Keratinocyte (primary cell): ENCODE measurements at places on chromosomes 1 and 21. TPM values are rescaled to one million over a fixed set of nuclear protein-coding genes. Genes with fewer than 3 reads are reported as not detected.

- H3K4me3 ChIP-seq: no peak overlapping the region
- peaks cover 41% of the 10 kb centered on the region for H3K36me3 ChIP-seq
- no peak overlapping the region for H3K27ac ChIP-seq
- H3K4me1 ChIP-seq: peaks cover 8% of the 10 kb centered on the region
- no peaks in the 10 kb centered on the region for H3K27me3 ChIP-seq
Measured at GRCh38 chr1:39258146-39258924, 53.8 kb downstream of the MACF1 start.

- peaks cover 6% of the 10 kb centered on the region for H3K27me3 ChIP-seq
- H3K4me1 ChIP-seq: no peaks in the 10 kb centered on the region
- no peak overlapping the region for H3K4me3 ChIP-seq
- no peaks in the 10 kb centered on the region for H3K36me3 ChIP-seq
- H3K27ac ChIP-seq: no peak overlapping the region
Measured at GRCh38 chr1:229396585-229397206, 37.2 kb downstream of the ACTA1 start.

DNA sequence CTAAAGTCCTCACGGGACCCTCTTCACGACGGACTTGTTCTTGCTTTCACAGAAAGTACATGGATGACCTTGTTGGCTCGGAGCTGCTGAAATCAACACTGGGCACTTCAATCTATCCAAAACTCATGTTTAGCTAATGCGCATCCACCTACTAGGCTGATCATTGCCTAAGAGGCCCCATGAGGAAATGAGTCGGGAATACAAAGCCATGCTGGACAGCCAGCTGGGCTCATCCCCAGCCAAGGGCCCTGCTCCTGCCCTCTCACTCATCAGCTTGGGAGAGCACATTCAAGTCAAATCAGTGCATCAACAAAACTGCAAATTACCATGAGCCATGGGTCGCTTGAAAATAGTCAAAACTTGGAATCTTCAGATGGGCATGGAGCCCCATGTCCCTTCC lies 14.8 kb upstream of the HEYL start:
- peaks cover 8% of the 10 kb centered on the region for H3K4me1 ChIP-seq
- no peak for DNase-seq
- H3K27ac ChIP-seq: no peak overlapping the region
- H3K27me3 ChIP-seq: no peaks in the 10 kb centered on the region

DNA sequence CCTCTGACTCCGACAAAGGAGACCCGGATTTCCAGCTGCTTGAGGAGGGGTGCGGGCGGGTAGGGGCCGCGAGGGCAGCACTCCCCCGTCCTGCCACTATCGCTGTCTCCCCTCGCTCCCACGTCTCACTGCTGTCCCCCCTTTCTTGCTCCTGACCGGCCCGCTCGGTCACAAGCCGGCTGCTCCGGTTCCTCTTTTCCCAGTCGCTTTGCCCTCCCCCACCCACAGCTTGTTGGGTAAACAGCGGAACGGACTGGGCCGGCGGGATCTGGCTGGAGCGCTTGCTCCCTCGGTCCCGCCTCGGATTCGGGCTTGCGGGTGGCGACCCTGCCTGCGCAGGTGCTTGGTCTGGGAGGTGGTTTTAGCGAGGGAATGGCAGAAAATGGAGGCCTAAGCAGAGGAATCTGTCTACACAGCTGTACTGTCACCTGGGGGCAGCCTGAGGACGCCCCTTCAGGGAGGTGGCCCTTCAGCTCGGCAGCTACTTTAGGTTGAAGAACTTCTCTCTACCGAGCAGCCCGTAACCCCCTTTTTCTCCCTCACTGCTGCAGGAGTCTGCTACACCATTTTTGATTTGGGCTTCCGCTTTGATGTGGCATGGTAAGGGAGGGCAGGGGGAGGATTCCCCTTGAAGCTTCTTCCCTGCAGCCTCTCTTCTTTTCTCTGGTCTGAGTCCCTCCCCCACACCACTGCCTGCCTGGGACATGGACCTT lies 645 bp downstream of the ATP6V0B start:
- H3K4me1 ChIP-seq: peaks cover 45% of the 10 kb centered on the region
- DNase-seq: no peak
- H3K36me3 ChIP-seq: peaks cover 30% of the 10 kb centered on the region

DNA sequence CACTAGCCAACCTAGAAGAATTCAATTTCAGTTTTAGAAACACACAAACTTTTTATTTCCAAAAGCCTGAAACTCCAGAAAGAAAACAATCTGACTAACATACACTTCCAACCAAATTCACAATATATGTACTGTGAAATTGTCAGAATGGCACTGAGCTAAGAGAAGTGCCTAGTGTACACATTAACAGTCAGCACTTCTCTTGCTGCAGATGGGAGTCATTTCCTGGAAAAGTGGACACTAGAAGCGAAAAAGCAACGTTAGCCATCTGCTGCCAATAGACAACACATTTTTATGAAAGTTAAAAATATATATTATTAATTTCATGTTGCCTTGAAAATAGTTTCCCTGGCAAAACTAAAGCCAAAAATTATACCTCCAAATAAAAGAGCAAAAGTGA lies 66.1 kb downstream of the EPS15 start:
- H3K4me1 ChIP-seq: no peaks in the 10 kb centered on the region
- no peak overlapping the region for H3K4me3 ChIP-seq
- peaks cover 1% of the 10 kb centered on the region for H3K36me3 ChIP-seq
- H3K27me3 ChIP-seq: no peaks in the 10 kb centered on the region

DNA sequence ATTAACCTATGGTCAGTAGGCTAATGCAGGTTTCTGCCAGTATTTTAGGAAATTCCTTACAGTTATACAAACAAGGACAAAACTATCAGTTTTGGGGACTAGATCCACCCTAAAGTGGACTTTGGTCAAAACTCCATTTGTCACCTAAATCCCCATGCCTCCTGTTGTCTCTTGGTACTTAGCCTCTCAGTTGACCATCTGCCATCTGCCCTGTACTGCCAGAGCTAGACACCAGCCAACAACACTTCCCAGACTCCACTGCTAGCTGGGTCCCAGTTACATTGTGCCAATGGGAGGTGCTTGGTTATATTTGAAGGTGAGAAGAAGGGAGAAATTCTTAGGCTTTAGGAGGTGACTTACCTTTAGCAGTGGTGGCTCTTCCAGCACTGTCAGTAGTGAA lies 17.0 kb upstream of the BSDC1 start:
- H3K4me1 ChIP-seq: no peaks in the 10 kb centered on the region
- no peak for DNase-seq
- H3K4me3 ChIP-seq: no peak overlapping the region
- H3K27me3 ChIP-seq: peaks cover 5% of the 10 kb centered on the region
- H3K27ac ChIP-seq: no peak overlapping the region

Gene LMX1A
- not detected in 3 replicates for polyA plus RNA-seq

Gene CYP2J2
- 5.7 to 6.7 TPM (median 6.7 TPM) in 3 replicates for polyA plus RNA-seq

Gene C1QA
- not detected in 3 replicates for polyA plus RNA-seq

Gene RIPK4
- polyA plus RNA-seq: 16.6 to 23.4 TPM (median 18.4 TPM) in 3 replicates
